HS-5 (cell line): ENCODE measurements at places on chromosomes 11 and 22.

- no peak for DNase-seq
These were observed 143.2 kb downstream of the ARHGAP42 start for GRCh38 chr11:100830274-100830673.

- DNase-seq = no peak
These were observed 597 bp upstream of the PLXNB2 start for GRCh38 chr22:50307890-50308596.

DNA sequence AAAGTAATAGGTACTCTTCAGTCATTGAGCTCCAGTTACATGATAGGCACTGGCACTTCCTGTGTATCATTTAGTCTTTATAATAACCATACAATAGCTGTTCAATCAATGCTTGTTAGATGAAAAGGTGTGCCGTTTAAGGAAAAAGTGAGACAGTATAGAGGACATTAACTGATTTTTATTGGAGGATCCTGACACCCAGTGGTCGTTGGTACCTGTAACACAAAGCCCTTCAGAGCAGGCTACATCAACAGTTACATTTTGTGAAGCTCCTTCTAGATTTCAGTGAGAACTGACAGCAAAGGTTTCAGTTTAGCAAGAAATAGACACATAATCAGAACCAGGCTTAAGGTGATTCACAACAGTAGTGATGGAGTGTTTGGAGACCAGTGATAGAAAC lies 44.2 kb downstream of the CCDC81 start:
- DNase-seq = no peak

GRCh38 chr11:134580610-134580975 lies 168.6 kb upstream of the B3GAT1 start:
- DNase-seq = no peak

DNA sequence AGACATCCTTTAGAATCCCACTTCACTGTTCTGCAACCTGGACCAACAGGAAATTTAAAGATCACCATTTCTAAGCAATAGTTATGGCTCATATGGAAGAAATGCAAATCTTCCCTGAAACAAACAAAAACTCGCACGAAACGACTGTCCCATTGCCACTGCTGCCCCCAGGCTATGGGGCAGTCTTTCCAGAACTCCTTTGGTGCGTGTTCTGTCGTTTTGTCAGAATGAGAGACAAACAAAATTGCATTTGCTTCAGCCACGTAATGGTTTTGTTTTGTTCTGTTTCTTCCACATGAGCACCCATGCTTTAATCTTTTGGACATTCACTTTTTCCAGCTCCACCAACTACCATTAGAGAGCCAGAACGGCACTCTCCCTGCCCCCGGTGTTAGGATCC lies 10.8 kb upstream of the FBLN1 start:
- no peak for DNase-seq

DNA sequence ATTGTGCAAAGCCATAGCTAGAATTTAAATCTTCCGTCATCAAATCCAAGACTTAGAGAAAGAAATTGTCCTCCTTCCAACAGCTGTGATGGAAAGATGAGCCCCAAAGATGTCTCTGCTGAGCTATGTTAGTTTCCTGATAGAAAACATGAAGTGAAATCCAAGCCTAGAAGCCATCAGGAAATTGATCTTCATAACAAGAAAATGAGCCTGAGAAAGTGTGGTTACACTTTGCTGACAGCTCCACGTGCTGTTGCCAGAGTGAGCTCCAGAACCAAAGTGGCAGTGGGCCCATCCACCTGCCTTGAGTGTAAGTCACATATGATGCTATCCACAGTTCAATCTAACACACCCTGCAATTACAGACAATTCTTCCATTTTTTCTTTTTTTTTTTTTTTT lies 58.0 kb upstream of the UBASH3B start:
- no peak for DNase-seq
